ENCODE measurements at places on chromosomes 1 and 21. TPM values are rescaled to one million over a fixed set of nuclear protein-coding genes. Genes with fewer than 3 reads are reported as not detected.

FCRL1 gene
- not detected for total RNA-seq

JAK1 gene
- total RNA-seq, result 97.7 TPM

ABCG1 gene
- total RNA-seq, result not detected

GUCA2B gene
- not detected for total RNA-seq

SLAMF9 gene
- not detected for total RNA-seq

CACHD1 gene
- total RNA-seq, result 2.1 TPM

WNT9A gene
- total RNA-seq, result 0.29 TPM

All from myometrial cell (primary cell).